Renal cortex interstitium (tissue), 15 donors: ENCODE measurements at places on chromosomes 6 and 20. TPM values are rescaled to one million over a fixed set of nuclear protein-coding genes. Genes with fewer than 3 reads are reported as not detected.

KIFC1 gene
- polyA plus RNA-seq, result 46.5 TPM

HEY2 gene
- polyA plus RNA-seq, result 7.6 TPM

DNA sequence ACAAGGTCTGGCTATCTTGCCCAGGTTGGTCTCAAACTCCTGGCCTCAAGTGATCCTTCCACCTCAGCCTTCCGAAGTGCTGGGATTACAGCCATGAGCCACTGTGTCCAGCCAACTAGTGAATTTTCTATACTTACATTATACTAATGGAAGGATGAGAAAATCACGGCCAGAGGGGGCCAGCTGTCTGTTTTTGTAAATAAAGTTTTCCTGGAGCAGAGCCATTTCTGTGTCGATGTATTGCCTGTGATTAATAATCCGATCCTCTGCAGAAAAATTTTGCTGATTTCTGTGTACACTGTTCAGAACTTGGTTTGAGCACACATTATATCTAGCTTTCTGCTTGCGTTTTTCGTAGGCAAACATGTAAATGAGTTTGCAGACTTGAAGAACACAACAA is 28.8 kb downstream of the PTPRT start:
- DNase-seq, result no peak

DNA sequence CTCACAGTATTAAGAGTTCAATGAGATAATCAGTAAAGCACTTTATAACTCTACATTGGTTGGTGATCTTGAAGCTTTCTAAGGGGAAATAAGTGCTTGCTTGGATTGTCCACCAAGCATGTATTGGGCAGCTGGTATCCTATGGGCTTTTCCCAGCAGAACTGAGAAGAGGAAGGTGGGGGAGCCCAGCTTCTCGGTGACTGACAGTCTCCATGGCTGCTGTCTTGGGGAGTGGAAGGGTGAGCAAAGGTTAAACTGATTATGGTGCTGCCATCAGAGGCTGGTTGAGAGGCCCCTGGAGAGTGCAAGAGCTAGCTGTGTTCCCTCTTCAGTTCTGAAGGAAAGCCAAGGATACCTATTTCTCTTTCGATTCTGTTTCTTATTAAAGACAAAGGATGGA is 35.5 kb upstream of the ADTRP start:
- no peak for DNase-seq

DNA sequence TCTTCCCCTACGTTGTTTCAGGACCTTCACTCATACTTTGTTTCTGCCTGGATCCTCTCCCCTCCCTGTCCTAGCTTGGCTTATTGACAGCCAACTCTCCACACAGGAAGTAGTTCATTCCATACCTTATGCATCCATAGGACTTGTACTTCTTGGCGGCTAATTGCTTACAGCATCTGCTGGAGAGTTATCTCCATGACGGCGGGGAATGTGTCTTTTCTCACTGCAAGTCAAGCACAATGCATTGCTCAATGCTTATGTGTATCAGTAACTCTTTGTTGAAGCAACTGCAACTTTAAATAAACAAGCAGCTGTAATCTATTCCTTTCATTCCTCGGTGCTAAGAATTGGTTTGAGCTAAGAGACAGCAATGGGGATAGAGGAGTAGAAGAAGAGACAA is 551.3 kb upstream of the EPHA7 start:
- no peak for DNase-seq

- no peak for DNase-seq
These were observed 134.6 kb downstream of the PHACTR1 start for GRCh38 chr6:12851123-12851695.

DNA sequence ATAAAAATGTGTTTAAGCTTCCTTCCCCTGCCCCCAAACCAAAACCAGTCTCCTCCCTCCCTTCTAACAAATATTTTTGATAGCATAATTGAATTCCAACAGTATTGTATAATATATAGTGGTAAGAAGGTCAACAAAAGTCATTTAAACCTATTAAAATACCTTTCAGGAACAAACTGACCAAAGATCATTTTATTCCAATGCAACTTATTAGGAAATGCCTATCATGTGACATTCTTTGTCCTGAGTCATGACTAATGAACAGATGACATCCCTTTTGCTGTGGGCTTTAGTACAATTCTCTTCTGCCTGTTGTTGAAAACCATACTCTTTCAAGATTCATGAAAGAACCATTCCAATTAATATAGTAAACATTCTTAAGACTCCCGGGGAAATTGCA is 51.5 kb upstream of the TRAF3IP2 start:
- DNase-seq, result no peak
